Fibroblast of skin of right biceps (primary cell): ENCODE measurements at places on chromosomes 4 and X.

GRCh38 chr4:168537571-168537970, 40.7 kb downstream of the PALLD start:
- no peak for DNase-seq

- DNase-seq, result peak; percentile 38
These were observed 544.0 kb upstream of the ADGRL3 start for GRCh38 chr4:60656171-60656570.

DNA sequence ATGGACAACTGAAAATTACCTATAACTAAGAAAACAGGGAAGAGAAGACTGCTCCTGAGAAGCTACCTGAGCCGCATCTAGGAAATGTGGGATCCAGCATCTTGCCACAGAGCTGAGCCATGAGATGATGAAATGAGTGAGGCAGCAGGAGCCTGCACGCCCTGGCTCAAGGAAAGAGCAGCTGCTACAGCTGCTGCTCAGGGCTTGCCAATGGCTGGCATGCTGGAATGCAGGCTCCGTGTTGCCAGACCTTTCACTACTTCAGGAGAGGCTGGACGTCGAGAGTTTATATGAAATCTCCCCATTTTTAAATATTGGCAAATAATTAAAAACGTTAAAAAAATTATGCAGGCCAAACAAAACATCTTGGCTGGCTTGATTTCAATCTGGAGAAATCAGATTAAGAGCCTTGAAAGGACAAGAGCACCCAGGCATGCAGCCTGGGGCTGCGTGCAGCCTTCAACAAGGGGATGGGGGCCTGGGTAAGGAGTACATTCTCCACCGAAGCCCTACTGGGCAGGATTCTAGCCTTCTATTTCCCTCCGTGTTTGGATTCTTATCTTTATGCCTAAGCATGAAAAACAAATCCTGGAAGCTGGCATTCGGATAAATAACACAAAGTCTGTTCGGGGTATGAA, 227.6 kb downstream of the NR3C2 start:
- DNase-seq, result no peak

GRCh38 chr4:8025668-8026067, 86.0 kb upstream of the AFAP1 start:
- no peak for DNase-seq

GRCh38 chrX:40100537-40101429, 3.0 kb upstream of the BCOR start:
- DNase-seq, result no peak

DNA sequence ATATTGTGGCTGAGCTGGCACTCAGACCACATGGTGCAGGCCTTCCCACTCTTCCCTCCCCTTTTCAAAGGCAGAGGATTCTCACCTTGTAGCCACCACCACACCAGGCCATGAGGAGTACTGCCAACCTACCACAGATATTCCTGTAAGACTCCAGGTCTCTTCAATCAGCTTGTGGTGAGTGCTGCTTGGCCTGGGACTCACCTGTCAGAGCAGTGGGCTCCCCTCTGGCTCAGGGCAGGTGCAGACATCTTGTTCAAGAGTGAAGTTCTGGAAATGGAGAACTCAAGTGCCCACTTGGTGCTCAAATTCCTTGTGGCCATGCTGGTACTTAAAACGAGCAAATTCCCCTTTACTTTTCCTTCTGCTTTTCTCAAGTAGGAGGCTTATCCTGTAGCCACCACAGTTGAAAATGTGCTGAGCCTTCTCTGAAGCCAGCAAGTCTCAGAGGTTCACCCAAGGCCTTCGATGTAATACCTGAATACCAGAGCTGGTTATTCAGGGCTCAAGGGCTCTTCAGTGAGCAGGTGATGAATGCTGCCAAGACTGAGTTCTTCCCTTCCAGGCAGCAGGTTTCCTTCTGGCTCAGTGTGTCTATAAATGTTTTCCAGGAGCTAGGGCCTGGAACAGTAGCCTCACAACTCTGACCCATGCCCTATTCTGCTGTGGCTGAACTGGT, 212.9 kb downstream of the TEX13C start:
- DNase-seq, result no peak

- no peak for DNase-seq
These were observed 28.2 kb upstream of the SPARCL1 start for GRCh38 chr4:87557348-87557747.

DNA sequence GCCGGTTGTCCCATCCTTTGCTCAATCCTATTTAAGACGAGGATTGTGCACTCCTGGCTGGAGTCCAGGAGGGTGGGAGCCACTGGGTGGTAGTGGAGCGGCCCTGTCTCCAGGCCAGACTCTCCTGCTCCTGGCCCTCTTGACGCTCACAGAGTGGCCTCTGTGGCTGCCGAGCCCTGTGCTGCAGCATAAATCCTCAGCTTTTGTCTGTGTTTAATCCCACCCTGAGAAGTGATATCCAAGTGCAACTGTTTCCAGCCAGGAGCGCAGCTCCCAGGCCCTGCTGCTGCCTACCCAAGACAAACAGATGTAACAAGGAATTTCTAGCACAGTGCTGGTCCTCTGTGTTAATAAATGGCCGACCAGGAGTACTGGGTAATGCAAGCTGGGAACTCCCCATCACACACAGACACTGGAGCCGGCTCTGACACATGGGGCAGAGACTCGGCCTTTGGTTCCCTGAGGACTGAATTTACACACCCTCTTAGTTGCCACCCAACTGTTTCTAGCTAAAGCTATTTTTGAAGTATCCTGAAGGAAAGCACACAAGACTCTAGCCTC, 85.3 kb downstream of the GATB start:
- no peak for DNase-seq

DNA sequence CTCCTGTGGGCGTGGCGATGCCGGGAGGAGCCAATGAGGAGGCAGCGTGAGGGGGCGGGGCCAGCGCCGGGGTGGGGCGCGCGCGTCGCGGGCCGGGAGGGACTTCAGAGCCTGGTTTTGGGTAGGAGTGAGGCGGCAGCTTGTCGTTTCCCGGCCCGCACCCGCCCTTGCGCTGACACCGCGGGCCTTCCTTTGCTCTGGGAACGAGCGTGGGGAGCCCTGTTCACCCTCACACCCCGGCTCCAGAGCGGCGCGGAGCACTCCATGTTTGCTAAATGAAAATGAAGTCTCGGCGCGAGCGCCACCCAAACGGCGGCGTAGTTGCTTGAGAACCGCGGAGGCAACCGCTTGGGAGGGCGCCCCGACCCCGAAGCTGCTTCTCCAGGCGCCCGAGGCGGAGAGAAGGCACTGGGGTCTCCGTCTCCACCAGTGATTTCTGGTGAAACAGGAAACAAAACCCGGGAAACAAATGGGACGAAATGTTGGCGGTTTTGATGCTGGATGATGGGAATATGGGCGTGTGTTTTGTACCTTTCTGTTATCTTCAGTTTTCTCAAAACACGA, 497 bp upstream of the GRPEL1 start:
- no peak for DNase-seq

DNA sequence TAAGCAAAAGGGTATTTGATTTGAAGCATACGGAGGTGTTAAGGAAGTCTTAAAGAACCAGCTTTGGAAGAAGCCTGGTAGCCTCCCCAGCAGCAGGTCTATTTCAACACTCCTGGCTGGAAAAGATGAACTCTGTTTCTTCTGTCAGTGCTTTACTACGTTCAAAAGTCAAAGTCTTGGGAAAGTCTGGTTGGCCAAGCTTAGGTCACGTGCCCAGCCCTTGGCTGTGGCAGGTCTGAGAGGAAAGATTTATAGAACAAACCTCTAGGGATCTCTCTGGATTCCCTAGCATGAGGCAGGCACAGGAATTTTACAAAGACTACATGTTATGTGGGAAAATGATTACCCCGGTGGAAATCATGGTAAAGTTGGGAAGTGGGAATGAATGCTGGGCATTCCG, 8.6 kb upstream of the ARHGAP10 start:
- DNase-seq, result peak; percentile 47

DNA sequence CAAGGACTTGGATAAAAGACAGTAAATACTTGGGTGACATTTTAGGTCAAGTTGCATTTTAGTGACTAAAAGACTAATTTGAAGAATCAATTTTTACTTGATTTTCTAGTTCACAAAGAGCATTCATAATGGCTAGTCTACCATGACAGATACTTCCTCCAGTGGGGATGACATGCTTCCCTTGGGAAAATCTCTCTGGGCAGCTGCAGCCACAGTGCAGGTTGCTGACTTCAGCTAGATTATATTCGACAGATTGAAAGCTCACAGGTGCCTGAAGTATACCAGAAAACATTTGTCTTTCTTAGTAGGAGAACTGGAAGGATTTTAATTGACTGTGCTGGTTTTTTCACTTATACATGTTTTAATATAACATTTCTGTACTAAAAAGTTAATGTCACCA, 209.6 kb upstream of the MAGEB2 start:
- no peak for DNase-seq

- DNase-seq, result no peak
These were observed 146.2 kb upstream of the NDST4 start for GRCh38 chr4:115259642-115260041.

DNA sequence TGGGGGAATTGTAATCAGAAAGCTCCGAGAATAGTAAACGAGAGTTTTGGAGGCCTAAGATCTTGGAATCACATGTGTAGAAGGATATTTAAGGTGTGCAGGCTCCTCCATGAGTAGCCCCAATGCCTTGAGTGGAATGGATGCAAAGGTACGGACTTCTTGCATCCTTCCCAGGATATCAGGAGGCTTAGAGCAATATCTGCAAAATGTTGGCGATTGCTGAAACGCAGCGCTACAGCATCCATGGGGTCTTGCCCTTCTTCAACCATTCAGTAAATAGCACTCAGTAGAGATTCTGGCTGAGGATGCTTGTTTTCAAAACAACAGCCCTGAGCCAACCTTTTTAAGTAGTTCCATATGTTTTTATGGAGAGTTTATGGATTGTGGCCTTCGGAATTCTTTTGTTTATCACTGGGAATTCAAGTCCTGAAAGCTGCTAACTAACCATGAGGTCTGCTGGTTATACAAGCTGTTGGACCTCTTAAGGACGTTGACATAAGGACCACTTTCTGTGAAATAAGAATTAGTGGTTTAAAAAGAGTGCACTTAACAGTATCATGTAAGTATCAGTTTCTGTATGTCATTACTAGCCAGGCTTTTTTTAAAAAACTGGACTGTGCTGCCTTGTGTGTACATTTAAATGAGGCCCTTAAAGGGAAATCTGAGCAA, 228.8 kb upstream of the PGRMC2 start:
- DNase-seq, result peak; percentile 79

GRCh38 chr4:184355857-184356256, 118.5 kb downstream of the IRF2 start:
- no peak for DNase-seq

- no peak for DNase-seq
These were observed 510.3 kb downstream of the TECRL start for GRCh38 chr4:63898961-63899360.

- no peak for DNase-seq
These were observed 369.8 kb downstream of the DTHD1 start for GRCh38 chr4:36651253-36651652.

DNA sequence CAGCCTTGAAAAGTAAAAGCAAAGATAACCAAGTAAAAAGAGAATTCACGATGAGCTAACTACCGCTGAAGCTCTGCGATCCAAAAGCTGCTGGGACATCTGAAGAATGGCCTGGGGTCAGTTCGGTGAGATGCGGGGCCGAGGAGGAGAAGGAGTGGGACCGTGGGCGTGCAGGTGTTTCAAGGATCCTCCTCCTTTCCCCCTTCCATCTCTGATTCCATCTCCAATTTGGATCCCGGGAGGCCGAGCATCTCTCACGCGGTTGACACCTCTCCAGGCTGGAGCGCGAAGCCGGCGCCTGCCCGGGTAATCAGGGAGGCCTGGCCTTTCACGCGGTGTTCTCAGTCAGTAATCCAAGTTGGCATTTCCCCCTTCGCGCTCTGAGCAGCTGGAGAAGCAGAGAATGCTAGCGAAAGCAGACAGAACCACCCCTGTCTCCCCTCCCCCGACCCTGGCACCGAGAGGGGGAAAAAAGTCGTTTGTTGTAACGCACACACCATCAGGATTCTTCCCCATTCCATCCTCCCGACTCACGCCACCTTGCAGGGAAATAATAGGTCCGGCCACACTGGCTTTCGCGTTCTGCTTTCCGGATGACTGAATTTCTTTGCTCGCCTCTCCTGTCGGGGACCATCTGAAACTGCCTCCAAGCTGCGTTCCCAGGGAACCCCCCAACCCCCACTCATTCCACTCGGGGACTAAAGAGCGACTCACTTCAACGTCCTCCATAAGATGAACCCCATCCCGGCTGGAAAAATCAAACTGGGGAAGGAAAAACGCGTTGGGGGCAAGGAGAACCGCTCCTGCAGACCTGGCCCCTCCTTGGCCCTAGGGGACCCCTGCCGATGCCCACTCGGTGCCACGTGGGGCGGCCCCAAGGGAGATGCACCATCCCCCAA, 6.5 kb downstream of the NEUROG2 start:
- DNase-seq, result no peak

DNA sequence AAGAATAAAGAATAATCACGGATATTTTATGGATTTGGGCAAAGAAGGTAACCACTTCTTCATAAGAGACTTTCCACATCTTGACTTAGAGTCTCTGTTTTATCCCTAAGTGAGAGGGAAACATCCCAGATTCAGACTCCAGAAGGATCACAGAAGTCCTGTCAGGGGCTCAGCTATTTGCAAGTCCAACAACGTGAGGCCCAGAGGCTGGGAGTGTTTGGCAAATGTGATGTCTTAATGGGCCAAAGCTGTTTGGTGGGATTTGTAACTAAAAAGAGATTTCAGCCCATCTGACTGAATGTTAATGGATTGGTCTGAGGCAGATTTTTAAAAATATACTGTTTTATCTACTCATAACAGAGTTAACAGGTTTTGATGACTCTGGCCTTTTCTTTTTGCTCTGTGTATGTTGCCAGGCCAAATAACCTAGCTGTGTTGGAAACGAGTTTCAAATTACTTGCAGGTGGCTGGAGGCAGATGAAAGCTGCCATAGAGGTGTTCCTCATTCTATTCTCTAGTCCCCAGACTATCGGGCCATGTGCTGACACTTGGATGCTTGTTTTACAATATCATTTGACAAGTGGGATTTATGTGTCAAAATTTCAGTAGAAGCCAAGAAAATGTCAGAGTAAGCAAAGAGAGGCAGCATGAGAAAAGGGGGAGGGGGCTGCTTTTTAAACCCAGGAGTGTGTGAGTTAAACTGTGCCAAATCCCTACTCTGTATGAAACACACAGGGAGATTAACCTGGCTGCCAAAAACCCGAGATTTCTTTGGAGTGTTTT, 330.9 kb downstream of the DCHS2 start:
- peak; percentile 9 for DNase-seq

DNA sequence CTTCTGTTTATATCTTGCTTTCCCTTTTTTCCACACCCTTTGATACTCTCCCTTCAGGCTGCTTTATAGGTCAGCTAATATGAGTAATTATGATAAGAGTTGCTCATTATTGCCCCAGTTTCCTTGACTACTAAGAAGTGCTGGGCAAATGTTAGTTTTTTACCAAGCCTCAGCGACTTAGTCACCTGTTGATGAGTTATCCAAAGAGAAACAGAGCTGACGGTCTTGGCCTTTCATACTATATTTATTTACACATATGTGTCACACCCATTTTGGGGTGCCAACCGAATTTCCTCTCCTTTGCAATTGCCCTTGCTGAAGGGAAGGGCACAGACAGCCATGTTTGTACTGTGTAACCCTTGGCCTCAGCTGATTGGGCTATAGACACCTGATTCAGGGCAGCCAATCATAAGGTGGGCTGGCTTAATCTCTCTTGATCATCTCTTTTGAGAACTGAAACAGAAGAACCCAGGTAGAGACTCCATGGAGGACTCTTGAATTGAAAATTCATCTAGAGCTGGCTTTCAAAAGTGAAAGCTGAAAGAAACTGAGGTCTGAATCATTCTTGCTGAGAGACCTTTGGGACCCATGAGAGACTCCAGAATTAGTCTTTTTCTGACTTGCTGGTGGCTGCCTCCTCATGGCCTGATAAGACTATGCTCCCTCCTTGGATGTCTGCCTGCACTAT, 111.7 kb upstream of the RPS6KA3 start:
- no peak for DNase-seq

GRCh38 chrX:153612413-153612812, 13.5 kb upstream of the CCNQ start:
- DNase-seq, result no peak
